Stimulated activated CD8-positive, alpha-beta memory T cell treated with anti-CD3 and anti-CD28 coated beads, Interleukin-4, amount 100 ng/mL, for 1 hour (primary cell): ENCODE measurements at places on chromosomes 11 and 22.

- no peak for DNase-seq
Observed at GRCh38 chr11:20712912-20713311, 43.5 kb downstream of the NELL1 start.

- no peak for DNase-seq
Observed at GRCh38 chr22:38828616-38829205, 15.1 kb downstream of the NPTXR start.

DNA sequence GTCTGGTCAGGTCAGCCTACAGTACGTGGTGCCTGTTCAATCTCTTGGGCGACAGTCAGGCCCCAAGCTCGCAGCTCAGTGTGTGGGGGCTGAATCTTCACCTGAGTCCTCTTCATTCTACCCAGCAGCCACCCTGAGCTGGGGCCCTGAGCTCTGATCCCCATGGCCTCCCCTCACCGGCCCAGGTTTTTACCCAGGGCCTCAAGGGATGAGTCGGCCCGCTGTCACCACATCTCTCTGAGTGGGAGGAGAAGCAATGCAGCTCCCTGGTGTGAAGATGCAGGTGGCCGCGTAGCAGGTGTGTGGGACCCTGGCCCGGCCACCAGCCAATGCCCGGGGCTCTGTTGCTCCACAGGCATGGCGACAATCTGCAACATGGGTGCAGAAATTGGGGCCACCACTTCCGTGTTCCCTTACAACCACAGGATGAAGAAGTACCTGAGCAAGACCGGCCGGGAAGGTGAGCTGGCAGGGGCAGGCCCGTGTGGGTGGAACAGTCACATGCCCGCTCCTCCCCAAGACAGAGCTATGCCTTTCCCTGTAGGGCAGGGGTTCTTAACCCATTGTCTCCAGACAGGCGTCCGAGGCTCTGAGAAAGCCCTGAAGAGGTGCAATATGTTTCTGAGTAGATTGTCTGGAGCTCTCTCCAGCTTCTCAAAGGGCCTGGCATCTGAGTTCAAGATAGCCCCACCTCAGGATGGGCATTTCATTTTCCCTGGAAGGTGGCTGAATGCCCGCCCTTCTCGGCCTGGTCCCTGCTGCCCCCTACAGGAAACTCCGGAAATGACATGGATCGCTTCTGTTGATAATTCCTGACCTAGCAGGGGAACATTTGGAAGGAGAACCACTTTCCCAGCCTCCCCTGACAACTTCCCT is 26.9 kb downstream of the POLR3H start:
- no peak for DNase-seq

DNA sequence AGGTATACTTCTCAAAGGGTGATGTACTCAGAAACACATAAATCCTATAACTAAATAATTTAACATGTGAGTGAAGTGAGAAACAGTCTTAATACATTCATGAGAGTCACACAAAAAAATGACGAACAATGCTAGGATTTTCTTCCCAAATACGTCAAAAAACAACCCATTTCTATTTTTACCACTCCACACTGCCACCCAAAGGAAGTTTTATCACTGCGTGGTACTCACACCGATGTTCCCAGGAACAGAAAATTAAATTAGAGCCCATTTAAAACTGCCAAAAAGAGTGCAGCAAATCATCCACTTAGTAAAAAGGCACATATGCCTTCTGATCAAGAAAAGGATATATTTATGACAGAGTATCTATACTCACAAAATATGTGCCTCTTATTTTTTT is 710.9 kb upstream of the FAT3 start:
- no peak for DNase-seq

GRCh38 chr11:128565881-128566280 is 21.5 kb downstream of the ETS1 start:
- DNase-seq: no peak

DNA sequence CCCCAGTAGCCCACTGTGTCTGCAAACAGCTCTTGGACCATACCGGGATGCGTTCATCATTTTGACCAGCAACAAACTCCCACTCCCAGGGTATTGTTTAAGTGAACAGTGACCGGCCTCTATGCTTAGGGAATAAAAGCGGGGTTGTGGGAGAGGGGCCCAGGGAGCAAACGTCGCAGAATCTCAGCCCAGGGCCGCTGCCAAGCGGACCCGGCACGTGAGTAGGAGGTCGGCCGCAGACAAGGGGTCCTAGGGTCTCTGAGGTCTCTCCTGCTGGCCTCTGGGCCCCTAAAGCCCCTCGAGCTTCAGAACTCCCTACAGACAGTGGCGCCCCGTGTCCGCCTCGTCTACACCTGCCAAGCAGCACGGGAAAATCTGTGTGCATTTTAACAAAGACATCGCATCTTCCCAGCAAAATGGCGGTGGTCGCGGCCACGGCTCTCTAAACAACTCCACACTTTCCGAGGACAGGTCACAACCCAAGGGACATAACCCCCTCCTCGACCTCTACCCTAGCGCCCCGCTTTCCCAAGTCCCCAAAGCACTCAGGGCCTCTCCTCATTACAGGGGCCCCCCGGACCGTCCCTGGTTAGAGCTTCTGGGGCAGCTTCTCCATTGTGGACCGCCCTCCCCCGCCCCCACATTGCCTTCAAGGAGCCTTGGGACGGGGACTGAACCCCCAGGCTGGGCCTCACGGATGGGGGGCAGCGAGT is 3.9 kb upstream of the GCAT start:
- DNase-seq: no peak

- DNase-seq: no peak
Observed at GRCh38 chr11:74288161-74288560, 23.3 kb downstream of the P4HA3 start.

GRCh38 chr22:27424319-27424718 is 377.2 kb downstream of the MN1 start:
- DNase-seq: no peak

GRCh38 chr11:43327987-43328386 is 16.2 kb downstream of the API5 start:
- no peak for DNase-seq

DNA sequence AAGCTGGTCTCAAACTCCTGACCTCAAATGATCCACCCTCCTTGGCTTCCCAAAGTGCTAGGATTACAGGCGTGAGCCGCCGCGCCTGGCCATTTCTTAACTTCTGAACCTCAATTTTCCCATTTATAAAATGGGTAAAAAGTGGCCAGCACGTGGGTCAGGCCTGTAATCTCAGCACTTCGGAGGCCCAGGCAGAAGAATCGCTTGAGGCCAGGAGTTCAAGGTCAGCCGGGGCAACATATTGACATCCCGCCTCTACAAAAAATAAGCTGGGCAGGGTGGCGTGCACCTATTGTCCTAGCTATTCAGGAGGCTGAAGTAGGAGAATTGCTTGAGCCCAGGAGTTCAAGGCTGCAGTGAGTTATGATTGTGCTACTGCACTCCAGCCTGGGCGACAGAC is 6.5 kb upstream of the DDX6 start:
- no peak for DNase-seq

DNA sequence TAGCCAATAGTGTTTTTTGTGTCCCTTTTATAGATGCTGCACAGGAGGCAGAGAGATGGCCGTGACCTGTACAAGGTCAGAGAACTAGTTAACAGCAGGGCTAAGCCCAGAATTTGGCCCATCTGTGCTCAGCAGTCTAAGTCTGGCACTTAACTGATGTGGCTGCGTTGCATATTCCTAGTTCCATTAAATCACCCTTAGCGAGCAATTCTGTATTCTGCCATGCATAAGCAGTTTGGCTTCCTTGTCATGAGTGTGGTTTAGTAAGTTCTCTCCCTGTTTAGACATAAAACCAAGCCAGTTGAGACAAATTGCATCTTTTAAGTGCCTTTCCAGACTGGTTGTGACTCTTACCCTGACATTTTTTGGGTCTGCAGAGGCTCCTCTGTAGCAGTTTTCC is 230.6 kb upstream of the TENM4 start:
- DNase-seq: no peak

DNA sequence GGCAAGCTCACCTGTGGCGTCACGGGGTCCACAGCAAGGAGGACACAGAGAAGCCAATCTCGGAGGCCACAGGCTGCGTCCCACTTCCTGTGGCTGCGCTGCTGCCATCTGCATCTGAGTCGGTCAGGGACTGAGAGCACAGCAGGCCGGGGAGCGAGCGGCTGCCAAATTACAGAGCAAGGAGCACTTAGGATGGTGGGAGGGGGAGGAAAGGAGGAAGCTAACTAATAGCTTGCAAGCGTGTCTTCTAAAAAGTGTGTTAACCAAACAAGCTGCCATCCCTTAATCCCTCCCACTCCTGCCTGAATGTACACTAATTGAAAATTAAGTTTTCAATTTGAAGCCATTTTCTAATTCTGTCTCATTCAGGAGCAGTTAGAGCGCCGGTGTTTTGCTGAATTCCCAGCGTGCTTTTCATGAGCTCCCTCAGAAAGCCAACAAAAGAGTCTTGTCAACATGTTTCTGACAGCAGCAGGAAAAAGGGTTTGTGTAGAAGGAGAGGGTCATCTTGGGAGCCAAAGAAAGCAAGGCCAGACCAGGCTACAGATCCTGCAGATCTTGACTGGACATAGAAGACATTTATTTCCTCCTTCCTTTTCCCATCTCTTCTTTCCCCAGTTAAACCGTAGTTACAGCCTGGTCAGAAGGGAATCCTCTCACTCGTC is 42.4 kb upstream of the API5 start:
- DNase-seq: no peak

GRCh38 chr22:37443977-37444376 is 16.7 kb upstream of the ELFN2 start:
- no peak for DNase-seq

DNA sequence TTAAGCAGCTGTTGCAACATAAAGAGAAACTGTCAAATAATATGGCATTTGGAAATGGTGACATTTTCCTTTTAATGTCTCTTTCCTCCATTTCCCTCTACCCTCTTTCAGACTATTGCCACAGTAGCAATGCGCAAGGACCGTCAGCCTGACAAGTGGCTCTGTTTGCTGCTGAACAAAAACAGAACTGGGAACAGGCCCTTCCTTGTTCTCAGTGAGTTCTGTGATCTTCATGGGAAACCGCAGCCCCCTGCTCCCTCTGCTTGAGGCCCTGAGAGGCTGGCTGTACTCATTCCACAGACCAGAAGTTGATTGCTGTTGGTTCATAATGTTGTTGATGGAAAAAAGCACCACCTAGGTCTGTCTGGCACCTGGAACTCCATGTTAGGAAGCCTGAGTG is 559.7 kb downstream of the OPCML start:
- DNase-seq: no peak

GRCh38 chr11:34855021-34855753 is 61.0 kb downstream of the APIP start:
- DNase-seq: no peak

DNA sequence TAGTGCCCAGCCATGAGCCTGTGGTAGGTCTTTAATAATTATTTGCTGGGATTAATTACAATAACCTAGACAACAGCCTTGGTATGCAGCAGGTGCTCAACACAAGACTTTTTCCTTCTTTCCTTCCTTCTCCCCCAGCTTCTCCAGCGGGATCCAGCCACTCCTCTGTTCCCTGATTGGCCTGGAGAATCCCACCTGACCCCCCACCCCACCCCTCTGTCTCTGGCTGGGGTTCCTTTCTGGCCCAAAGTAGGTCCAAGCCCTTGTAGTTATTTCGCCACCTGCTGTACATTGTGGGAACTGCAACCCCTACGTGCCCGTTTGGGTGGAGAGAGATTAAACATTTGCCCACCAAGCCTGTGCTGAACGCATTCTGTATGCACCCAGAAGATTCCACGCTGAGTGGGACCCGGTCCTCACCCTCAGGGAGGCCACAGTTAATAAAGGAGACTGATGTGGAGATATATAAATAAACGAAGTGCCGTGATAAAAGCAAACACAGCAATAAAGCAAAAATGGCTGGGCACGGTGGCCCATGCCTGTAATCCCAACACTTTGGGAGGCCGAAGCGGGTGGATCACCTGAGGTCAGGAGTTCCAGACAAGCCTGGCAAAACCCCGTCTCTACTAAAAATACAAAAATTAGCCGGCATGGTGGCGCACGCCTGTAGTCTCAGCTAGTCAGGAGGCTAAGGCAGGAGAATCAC is 32.1 kb upstream of the DGKZ start:
- peak; percentile 58 for DNase-seq

DNA sequence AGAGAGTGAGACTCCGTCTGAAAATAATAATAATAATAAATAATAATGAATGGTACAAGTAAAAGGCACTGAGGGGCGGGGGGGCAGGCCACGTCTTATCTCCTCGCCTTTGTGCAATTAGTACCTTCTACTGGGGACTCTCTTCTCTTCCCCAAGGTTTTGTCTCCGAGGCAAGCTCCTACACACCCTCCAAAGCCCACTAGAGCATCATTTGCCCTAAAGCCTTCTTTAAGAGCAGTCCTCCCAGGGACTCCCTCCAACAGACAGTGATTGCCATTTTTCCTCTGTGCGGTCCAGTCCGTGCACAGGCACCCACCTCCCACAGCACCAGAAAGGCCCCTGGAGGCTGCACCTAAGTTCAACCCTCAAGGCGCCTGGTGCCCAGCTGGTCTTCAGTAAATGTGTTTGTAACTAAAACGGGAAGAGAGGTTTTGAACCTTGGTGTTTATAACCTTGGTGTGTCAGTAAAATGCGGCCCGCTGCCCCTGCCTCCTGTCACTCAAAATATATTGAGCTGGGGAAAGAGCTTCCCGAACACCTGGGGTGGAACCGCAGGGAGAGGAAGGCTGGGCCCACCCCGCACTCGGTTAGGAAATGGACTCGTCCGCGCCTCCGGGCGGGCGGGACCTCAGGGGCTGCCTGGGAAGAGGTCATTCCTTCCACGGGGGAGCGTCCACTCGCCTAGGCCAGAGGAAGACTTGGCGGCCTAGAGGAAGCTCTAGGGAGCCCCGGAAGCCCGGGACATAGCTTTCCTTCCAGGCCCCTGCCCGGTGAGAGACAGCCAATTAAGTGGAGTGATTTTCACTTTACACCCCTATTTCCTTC is 4.7 kb upstream of the KDELR3 start:
- no peak for DNase-seq

GRCh38 chr11:802693-803466 is 2.2 kb downstream of the PIDD1 start:
- DNase-seq: no peak

DNA sequence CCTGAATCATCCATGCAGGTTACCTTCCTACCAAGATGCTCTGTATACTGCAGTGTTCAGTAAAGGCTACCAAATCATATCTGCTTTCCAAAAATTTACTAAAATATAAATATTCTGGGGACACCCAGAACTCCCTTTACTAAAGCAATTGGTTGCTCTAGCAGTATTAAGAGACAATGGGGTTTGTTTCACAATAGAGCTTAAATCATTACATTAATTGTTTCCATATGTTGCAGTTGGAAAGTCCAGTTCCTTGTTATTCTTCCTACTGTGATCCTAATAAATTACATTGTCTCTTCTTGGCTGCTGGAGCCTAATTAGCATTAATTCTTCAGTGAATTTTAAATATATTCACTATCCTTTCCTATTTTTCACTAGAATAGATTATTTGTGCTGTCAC is 316.0 kb upstream of the MTNR1B start:
- no peak for DNase-seq
